ENCODE measurements at places on chromosomes 13 and 19.

- peak; percentile 32 for DNase-seq
These were observed 100.8 kb downstream of the STK24 start for GRCh38 chr13:98476106-98476505.

GRCh38 chr19:49368711-49369358 is 5.2 kb downstream of the DKKL1 start:
- DNase-seq, result no peak

DNA sequence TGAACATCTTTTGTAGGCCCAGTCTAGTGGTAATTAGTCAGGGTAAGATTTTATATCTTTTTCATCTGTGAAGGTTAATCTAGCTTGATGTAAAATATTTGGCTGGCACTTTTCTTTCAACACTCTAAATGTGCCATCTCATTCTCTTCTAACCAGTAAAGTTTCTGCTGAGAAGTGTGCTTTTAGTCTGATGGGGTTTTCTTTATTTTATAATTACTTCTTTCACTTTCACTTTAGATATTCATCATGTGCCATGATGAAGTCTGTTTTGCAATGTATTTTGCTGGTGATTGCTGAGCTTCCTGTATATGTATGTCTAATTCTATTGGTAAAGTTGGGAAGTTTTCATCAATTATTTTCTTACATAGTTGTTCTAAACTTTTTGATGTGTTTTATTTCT is 31.9 kb downstream of the ZNF726 start:
- no peak for DNase-seq

DNA sequence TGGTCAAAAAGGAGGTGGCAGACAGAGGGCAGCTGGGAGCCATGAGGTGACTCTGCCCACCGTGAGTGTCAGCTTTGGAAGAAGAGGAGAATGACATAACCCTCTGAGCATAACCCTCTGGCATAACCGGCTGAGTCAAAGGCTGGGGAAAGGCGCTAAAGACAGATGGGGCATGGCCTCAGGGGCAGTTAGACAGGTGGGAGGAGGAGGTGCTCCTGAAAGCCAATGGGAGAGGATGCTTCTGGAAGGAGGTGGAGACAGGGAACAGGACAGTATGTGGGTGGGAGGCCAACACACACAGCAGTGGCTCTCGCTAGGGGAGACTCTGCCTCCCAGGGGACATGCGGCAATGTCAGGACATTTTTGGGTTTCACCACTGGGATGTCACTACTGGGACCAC is 17.1 kb downstream of the ELAVL1 start:
- DNase-seq, result no peak

DNA sequence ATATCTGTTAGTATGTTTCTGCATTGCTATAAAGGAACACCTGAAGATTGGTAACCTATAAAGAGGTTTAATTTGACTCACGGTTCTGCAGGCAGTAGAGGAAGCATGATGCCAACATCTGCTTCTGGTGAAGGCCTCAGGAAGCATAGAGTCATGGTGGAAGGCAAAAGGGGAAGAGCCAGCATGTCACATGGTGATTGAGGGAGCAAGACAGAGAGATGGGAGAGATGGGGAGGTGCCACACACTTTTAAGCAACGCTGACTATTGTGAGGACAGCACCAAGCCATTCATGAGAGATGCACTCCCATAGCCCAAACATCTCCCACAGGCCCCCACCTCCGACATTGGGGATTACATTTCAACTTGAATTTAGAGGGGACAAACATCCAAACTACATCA is 32.8 kb downstream of the COG6 start:
- no peak for DNase-seq
